ENCODE measurements at places on chromosomes 5 and 9.

DNA sequence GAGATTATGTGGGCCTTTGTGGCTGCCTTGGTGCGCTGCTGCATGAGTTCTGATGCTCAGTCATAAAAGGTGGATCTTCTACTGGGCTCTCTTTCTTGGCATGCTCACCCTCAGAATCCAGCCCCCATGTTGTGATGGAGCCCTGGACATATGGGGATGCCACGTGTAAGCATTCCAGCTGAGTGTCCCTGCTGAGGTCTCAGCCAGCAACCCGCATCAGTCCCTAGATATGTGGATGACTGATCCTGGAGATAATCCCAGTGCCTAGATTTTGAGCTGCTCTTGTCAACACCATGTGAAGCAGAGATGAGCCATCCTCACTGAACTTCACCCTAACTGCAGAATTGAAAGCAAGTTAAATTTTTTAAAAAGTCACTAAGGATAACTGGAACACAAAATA, 390.1 kb downstream of the DMRT2 start:
- no peak for DNase-seq

GRCh38 chr9:84174486-84174885, 166.1 kb downstream of the SLC28A3 start:
- DNase-seq = no peak

GRCh38 chr5:149803641-149804468, 73.7 kb downstream of the PPARGC1B start:
- no peak for DNase-seq

GRCh38 chr5:53543401-53543800, 17.0 kb upstream of the NDUFS4 start:
- DNase-seq = no peak

GRCh38 chr5:138653502-138653901, 78.3 kb upstream of the HSPA9 start:
- no peak for DNase-seq

DNA sequence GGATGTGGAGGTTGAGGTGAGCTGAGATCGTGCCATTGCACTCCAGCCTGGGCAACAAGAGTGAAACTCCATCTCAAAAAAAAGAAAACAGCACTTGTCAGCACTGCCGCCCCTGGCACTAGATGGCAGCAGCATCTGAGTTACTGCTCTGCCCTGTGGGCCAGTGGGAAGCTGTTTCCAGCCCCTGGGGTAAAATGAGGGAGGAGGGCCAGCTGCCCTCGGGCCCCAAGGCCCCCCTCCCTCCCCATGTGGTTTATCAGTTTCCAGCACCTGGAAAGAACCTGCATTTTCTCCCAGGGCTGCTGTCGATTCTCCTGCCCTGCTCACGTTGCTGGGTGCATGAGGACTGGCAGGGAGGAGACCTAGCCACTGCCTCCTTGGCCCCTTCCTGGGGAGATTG, 13.2 kb upstream of the CEL start:
- DNase-seq = peak; percentile 44

- DNase-seq = no peak
Observed at GRCh38 chr9:73080110-73080694, 71.5 kb upstream of the ANXA1 start.

GRCh38 chr9:124615100-124615742, 108.0 kb upstream of the NR5A1 start:
- no peak for DNase-seq

Measured in CD4-positive, alpha-beta T cell treated with Interleukin-21 for 1 hour (primary cell).